ENCODE measurements at places on chromosomes 2 and 18.

- DNase-seq = no peak
These were observed 179.1 kb downstream of the ANKRD44 start for GRCh38 chr2:197131558-197131855.

DNA sequence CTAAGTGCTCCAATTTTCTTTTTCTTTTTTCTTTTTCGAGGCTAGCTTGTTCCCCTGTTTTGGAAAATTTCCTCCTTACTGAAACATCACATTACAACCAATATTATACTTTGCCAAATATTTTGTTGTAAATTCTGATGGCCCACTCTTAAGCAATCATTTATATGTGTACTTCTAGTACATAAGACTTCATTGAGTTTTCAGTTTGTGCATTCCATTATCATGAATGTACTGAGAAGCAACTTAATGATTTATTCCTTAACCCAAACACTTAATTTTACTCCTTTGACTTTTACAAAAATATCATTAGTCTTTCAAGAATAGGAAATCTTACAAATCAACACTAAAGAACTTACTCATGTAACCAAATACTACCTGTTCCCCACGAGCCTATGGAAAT is 242.4 kb downstream of the ARHGAP15 start:
- no peak for DNase-seq

DNA sequence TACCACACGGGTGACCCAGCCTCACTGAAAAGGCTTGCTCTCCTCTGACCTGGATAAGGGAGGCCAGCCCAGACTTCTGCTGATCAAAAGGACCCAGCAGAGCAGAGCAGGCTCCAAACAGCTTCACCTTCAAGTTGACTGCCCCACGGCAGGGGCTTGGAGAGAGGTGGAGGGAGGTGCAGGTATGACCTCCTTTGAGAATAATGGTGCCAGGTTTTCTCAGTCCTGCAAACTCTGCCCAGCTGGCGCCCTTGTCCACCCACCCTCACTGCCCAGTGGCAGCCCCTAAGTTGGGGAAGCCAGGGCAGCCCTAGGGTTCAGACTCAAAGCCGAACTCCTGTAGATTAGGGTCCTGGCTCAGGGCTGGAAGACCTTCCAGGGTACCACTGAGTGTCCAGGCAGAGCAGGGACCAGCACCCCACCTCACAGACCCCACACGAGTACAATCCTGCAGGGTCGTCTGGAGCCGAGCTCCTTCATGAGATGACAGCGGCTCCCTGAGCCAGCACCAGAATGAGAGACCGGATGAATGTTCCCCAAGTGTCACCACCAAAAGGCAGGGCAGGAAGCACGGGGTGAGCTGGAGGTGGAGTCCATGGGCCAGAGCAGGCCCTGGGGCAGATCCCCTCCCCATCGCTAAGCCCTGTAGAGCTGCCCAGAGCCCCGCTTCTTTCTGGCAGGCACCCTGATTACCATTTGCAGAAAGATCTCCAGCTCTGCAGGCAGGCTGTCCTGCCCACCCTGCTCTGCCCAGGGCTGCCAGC is 3.6 kb upstream of the GPC1 start:
- DNase-seq = no peak

DNA sequence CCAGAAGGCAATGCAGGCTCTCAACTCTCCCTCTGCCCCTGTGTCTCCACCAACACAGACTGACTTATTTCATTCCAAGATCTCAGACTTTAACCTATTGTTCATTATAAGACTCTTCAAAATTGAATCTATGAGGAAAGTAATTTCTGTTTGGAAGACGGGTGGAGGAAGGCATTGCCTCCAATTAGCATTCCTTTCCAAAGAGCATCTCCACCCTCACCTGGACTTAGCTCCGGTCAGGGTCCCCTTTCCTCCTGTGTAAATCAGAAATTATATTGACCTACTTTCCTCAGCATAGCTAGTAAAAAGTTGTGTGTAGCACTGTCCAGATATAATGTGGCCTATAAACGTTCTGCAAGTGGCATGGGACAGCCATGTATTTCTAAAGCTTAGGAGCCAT is 230.4 kb upstream of the ACVR2A start:
- DNase-seq = no peak
